ENCODE measurements at places on chromosomes 3 and 15.
A peak's percentile ranks its signal among the peaks of the same experiment; 100 is the strongest.

DNA sequence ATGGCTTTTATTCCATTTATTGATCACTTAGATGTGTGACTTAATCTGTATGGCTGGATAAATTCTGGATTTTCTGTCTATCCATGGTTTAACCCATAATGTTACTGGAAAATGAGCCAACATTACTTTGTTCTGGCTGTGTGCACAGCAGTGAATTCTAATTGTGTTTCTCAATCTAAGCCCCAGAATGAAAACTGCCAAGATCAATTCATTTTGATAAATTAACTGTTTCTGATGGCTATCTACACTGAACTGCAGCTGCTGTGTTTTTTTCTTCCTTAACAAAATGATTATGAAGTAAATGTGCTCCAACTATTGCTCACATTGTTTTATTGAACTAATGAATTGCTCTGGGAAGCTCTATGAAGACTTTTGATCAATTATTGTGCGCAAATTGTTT is 35.7 kb upstream of the CPB1 start:
- DNase-seq: no peak

DNA sequence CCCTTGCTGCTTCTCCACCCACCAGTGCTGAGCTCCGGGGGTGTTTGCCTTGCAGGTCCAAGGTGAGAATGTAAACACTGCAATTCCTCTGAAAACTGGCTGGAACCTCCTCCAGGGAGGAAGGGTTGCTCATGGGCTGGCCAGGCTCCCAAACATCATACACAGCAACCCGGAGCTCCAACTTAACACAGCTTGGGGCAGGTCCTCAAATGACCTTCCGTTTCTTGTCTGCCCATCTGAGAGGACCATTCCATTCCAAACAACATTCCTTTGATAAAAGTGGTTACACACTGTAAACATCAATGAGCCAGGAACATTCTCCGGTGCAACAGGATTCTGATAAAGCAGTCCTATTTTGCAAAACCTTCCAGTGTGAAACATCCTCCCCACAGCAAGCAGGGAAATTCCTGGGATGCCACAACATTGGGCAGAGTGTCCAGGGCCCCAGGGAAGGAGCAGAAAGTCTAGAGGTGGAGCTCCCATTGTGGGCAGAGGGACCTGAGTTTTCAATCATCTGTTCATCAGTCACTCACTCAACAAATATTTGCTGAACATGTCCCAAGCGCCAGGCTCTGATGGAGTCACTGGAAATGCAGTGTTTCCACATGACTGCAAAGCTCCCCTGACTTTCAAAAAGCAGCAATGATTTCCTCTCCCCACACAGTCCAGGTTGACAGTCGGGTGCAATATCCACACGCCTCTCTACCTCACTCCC is 7.3 kb upstream of the HEG1 start:
- DNase-seq: peak; percentile 96

DNA sequence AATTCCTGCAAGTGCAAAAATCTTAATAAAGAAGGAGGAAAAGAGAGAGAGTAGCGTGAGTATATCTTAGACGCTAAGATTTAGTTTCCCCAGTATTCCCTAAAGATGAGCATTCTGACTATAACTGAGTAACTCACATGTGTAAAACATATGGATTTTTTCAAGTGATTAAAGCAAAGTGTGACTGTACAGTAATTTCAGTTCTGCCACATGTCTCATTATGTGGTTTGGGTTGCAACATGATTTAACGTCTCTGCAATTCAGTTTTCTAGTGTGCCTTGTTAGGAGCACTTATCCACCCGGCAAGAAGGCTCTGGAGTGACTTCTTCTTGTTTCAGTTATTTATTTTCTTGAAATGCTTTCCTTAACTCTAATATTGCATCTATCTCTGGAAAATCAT is 514.1 kb downstream of the ROBO1 start:
- no peak for DNase-seq

GRCh38 chr3:107271787-107272387 is 105.4 kb upstream of the CCDC54 start:
- DNase-seq: peak; percentile 72

DNA sequence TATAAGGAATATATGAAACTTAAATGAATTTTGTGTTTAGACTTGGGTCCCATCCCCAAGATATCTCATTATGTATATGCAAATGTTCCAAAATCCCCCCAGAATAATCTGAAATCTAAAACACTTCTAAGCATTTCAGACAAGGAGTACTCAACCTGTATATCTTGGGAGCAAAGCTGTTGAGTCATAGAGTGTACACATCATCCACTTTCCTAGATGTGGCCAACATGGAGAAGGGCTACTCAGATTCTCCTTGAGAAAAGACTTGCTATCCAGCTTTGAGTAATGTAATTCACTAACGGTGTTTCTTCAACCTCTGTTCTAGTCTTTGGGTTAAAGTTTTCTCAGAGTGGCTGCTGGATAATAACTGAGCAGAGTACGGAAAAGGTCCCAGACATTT is 215.5 kb upstream of the POU1F1 start:
- no peak for DNase-seq

GRCh38 chr3:129662191-129662608 is 55.7 kb upstream of the PLXND1 start:
- DNase-seq: no peak

- no peak for DNase-seq
These were observed 8.0 kb downstream of the DNAJA4 start for GRCh38 chr15:78272316-78272715.

DNA sequence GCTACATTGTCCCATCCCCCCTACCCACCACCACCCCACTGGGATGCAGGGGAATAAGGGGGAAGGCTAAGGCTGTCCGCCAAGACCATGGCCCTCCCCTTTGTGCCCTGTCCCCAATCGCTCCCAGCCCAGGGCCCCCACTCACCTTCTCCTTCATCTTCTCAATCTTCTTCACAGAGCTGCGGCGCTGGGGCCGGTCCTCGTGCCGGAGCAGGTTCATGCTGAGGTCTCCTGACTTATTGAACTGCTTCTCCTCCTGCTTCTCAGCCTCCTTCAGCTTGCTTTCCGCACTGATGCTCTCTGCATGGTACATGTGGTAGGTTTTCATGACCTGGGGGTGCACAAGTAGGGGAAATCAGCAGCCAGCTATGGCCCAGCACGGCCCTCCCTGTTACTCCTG is 101.0 kb upstream of the RAD18 start:
- DNase-seq: no peak

GRCh38 chr3:128254967-128255366 is 101.7 kb downstream of the EEFSEC start:
- DNase-seq: no peak

GRCh38 chr15:69719527-69720240 is 267.1 kb downstream of the RPLP1 start:
- no peak for DNase-seq

DNA sequence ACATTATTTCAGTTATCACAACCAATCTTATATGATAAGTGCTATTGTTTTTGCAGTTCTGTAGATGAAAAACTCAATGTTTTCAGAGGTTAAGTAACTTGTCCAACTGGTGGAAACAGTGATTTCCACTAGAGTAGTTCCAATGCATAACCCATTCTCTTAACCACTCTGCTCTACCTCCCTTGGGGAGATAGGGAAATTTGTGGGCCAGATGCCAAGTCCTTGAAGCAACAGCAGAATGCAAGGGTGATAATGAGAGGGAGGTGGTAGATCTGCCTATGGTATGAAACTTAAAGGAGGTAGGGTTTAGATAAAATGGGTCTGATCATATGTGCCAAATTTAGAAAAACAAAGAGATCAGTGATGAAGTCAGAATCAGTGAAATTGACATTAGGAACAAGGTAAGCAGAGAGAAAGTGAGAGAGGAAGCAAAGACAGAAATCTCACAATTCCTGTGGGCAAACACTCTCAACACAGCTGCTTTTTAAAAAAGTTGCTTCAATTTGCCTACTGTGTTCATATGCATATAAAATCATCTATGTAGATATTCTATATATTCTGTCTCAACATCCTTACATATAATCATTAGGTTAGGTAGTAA is 50.5 kb upstream of the UBP1 start:
- DNase-seq: peak; percentile 35

DNA sequence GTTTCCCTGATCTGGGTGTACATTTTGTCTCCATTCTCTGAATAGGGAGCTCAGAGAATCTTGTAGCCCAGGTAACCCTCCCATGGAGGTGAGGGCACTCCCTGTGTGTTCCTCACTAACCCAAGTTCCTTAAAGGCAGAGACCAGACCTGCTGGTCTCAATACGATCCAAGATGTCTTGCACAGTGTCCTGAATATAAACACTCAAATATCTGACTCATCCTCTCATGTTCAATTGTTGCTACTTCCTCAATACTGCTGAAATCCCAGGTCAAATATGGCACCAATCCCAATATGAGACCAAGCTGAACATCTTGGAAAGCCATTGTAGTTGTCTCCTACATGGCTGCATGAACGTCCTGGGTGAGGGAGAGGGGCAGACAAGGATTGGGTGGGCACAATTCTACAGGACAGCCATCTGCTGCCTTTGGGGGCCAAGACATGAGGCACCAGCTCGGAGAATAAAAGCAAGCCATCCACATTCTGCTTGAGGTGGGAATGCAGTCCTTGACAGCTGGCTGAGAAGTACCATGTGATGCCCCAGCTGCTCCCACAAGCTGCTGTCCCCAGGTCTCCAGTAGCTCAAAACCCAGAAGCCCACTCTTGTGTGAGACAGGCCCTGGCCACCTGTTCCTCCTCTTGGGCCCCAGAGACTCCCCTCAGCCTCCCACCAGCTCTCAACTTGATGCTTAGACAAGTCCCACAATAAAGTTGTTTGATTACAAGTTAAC is 18.2 kb downstream of the TBC1D2B start:
- DNase-seq: peak; percentile 53

GRCh38 chr15:90585863-90586262 is 56.1 kb downstream of the CRTC3 start:
- DNase-seq: peak; percentile 15

- no peak for DNase-seq
These were observed 231.5 kb downstream of the EFHB start for GRCh38 chr3:19702416-19703078.

GRCh38 chr15:30906366-30906765 is 2.7 kb downstream of the FAN1 start:
- DNase-seq: no peak

DNA sequence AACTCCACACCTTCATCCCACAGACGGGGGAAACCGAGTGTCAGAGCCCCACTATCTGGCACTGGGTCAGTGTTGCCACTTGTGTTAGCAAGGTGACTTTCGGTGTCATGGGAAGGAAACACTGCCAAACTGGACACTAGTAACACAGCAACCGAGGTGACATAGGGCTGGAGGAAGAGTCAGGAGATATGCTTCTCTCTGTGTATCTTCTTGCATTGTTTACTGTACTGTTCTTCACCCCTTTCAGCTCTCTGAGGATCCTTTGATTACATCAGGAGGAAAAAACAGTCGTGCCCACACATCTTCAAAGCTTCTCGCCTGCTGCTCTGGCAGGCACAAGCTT is 109.4 kb upstream of the RAD18 start:
- no peak for DNase-seq

DNA sequence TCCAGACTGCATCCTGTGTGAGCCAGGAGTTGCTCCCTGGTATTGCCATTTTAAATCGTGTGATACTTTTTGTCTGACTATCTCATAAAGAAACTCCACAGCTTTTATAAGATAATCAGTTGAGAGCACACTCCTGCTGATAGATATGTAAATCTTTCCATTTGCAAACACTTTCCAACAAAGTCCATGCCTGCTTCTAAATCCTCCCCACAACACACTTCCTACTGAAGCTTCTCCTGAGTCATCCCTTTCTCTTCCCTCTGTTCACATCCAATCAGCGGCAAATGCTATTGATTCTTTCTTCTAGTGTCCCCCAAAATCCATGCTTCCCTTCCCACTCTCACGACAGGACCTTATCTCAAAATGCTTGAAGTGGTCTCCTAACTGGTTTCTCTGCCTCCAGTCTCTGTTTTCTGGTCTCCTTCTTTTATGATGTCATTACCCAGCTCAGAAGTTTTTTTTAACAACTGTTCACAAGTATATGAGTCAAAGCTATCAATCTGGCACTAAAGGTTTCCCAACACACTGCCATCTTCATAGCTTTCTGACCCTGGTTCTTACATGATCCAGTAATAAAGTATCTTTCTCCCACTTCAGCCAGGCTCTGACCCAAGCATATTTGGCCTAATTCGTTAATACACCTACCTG is 4.5 kb upstream of the WWTR1 start:
- no peak for DNase-seq

DNA sequence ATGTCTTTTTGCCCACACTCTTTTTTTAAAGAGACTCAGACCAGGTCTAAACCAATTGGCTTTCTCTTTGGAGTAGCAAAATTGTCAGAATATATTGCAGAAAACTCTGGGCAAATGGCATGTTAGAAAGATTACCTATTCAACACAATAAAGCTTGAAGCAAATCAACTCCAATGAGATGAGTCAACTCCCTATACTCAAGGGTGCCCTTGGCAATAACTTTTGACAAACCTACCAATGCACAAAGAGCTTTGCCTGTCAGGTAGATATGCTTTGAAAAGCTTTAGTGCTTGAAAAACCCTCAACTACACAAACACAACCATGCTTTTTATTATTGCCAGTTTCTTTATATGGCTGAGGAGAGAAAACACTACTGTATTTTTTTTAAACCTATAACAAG is 137.7 kb upstream of the GRM7 start:
- no peak for DNase-seq

Measured in choroid plexus epithelial cell (primary cell).